ENCODE measurements at places on chromosomes 3 and 15. TPM values are rescaled to one million over a fixed set of nuclear protein-coding genes. Genes with fewer than 3 reads are reported as not detected.

GRCh38 chr15:51290720-51291119 is 47.7 kb downstream of the CYP19A1 start:
- DNase-seq, result no peak
- H3K27ac ChIP-seq, result no peak overlapping the region
- H3K4me3 ChIP-seq, result no peak overlapping the region
- H3K36me3 ChIP-seq, result no peaks in the 10 kb centered on the region

DNA sequence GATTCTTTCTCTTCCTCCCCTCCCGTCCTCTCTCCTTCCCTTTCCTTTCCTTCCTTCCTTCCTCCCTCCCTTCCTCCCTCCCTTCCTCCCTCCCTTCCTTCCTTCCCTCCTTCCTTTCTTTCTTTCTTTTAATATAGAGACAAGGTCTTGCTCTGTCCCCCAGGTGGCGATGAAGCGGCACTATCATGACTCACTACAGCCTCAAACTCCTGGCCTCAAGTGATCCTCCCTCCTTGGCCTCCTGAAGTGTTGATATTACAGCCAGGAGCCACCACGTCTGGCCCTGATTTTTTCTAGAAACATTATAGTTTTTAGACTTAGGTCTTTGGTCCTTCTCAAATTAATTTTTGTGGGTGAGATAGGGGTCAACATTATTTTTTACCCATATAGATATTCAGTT is 15.5 kb downstream of the GRM2 start:
- no peak overlapping the region for H3K4me3 ChIP-seq
- no peak for DNase-seq
- H3K4me1 ChIP-seq, result no peaks in the 10 kb centered on the region
- H3K36me3 ChIP-seq, result no peaks in the 10 kb centered on the region

DNA sequence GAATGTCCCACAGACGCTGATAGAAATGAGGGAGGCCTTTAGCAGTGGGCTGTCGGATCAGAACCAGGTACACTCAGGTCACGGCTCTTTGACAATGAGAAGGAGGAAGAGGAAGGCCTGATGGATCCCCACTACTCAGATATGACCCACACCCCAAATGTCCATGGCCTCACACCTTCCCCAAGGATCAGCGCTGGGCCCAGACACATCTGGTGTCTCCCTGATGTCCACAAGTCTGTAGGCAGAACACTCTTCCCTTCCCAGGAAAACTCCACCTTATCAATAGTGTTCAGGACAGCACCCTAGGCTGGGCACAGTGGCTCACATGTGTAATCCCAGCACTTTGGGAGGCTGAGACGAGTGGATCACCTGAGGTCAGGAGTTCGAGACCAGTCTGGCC is 33.3 kb upstream of the SFMBT1 start:
- no peak overlapping the region for H3K4me3 ChIP-seq
- no peaks in the 10 kb centered on the region for H3K4me1 ChIP-seq
- H3K27ac ChIP-seq, result no peak overlapping the region
- no peak for DNase-seq
- H3K36me3 ChIP-seq, result no peaks in the 10 kb centered on the region
- H3K27me3 ChIP-seq, result no peaks in the 10 kb centered on the region

- no peak overlapping the region for H3K4me3 ChIP-seq
- H3K4me1 ChIP-seq, result peaks cover 6% of the 10 kb centered on the region
- no peak overlapping the region for H3K27ac ChIP-seq
- no peaks in the 10 kb centered on the region for H3K27me3 ChIP-seq
- no peak for DNase-seq
Observed at GRCh38 chr3:195356151-195357086, 85.5 kb upstream of the XXYLT1 start.

GRCh38 chr3:169348929-169349621 is 314.4 kb downstream of the MECOM start:
- no peak for DNase-seq
- no peak overlapping the region for H3K27ac ChIP-seq
- H3K36me3 ChIP-seq, result no peaks in the 10 kb centered on the region

GRCh38 chr3:24829629-24830229 is 335.1 kb upstream of the THRB start:
- H3K27me3 ChIP-seq, result peaks cover 60% of the 10 kb centered on the region
- H3K4me1 ChIP-seq, result peaks cover 11% of the 10 kb centered on the region
- H3K27ac ChIP-seq, result no peak overlapping the region
- DNase-seq, result no peak
- H3K4me3 ChIP-seq, result no peak overlapping the region

DNA sequence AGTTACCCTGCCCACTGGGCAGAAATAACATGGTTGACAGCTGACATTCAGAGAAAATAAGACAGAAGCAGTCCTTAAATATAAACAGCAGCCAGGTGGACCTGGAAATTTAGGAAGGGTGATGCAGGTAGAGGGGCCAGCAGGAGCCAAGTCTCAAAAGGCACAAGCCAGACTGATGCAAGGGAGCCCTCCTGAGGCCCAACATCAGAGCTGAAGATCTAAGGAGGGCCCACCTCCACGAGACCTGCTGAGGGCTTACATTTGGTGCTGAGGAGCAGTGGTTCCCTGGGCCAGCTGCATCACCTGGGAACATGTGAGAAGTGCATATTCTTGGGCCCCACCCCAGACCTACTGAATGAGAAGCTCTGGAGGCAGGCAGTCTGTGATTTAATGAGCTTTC is 105.5 kb upstream of the TRIM42 start:
- no peak overlapping the region for H3K4me3 ChIP-seq
- H3K36me3 ChIP-seq, result no peaks in the 10 kb centered on the region
- no peak overlapping the region for H3K27ac ChIP-seq

The HSPBAP1 gene
- 8.2 TPM for total RNA-seq

All from A673 (cell line).